ENCODE measurements at places on chromosomes 16 and 17.

- no peak for DNase-seq
These were observed 23.6 kb downstream of the CA4 start for GRCh38 chr17:60173304-60173819.

GRCh38 chr17:80345321-80345720, 69.6 kb upstream of the ENDOV start:
- no peak for DNase-seq

- DNase-seq: no peak
These were observed 62.2 kb downstream of the DHRS7C start for GRCh38 chr17:9729034-9729650.

- no peak for DNase-seq
These were observed 6.8 kb downstream of the MAF start for GRCh38 chr16:79593754-79594153.

DNA sequence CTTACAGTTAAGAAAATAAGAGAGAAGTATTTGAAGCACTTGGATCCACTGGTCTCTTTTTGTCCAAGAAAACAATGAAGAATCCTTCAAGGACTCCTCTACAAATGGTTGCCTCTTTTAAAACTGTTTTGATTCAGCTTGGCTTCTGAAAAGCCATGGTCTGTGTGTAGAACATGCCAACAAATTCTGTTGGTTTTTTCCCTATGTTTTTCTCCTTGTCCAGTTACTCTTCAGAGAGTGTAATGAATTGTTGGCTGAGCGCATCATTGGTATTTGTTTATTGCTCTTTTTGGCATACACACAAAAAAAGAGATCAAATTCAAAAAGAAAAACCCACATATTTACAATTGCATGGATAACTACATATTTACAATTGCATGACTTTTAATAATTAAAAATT, at the start of gene ABCA10:
Gene ABCA10 (minus strand): TSS at position 249 of the 400 bp plus-strand sequence. CDS start 3,466 bp downstream, outside the sequence.
- no peak for DNase-seq

DNA sequence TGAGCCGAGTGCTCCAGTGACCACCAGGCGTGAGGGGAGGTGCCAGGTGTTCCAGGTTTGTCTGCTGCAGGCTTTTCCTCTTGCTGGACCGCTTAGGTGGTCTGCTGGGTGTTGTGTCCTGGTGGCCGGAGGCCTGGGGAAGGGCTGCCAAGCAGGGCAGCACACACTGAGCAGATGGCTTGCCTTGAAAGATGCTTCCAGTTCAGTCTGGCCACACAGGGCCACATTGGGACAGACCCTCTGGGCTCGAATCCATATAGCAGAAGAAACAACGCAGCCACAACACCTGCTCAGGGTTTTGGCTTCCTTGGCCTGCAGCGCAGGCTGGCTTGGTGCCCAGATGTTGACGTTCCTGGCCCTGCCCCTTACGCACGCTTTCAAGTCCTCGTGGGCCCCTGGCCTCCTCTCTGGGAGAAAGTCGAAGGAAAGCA, 24.8 kb downstream of the GINS2 start:
- DNase-seq: no peak

Measured in activated T-helper 1 cell treated with anti-CD3 and anti-CD28 coated beads, Interleukin-12 subunit alpha, Interleukin-12 subunit beta, Interleukin-2, Interleukin-4 antibody, amounts not matched to agents 30 ng/mL and 10 ng/mL and 1 ng/mL, durations not matched to agents 14 hours and 24 hours and 36 hours (primary cell).